ENCODE measurements at places on chromosomes 13 and 19.

GRCh38 chr19:43667876-43668405, 2.0 kb downstream of the PLAUR start:
- peak; percentile 14 for DNase-seq

GRCh38 chr19:23222998-23223652, 27.1 kb downstream of the ZNF724 start:
- DNase-seq: no peak

GRCh38 chr13:51714663-51715168, 89.2 kb downstream of the DHRS12 start:
- DNase-seq: peak; percentile 36

GRCh38 chr19:38079926-38080380, 144.1 kb downstream of the DPF1 start:
- peak; percentile 46 for DNase-seq

- no peak for DNase-seq
Observed at GRCh38 chr19:34576292-34576691, 94.7 kb downstream of the WTIP start.
